AG10803 (cell line): ENCODE measurements at places on chromosomes 1 and 21.

DNA sequence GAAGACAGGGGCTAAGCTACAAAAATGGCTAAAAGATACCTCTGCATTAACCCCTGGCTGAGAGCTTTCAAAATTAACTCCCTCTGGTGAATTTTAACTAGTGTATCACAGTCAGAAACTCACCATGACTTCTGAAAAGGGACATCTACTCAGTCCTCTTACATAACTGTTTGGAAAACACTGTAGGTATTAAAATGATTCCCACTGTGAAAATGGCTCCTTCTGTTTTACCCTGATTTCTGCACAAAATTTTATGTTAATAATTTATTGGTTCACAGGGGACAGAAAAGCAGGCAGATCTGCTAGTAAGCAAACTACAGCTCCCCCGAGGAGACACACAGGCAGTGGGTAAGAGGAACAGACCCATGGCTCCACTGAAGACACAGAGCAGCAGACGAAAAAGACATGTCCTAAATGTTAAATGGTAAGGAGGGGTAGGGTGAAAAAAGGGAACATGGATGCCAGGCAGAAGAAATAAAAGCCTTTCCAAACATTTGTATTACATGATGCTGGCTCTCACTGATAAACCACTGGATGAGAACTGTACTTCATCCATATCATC, 111.7 kb downstream of the SLC45A1 start:
- DNase-seq: no peak

GRCh38 chr1:55720261-55720660, 505.1 kb upstream of the USP24 start:
- peak; percentile 79 for DNase-seq

GRCh38 chr1:230754796-230755195, 7.6 kb downstream of the CAPN9 start:
- DNase-seq: peak; percentile 59

DNA sequence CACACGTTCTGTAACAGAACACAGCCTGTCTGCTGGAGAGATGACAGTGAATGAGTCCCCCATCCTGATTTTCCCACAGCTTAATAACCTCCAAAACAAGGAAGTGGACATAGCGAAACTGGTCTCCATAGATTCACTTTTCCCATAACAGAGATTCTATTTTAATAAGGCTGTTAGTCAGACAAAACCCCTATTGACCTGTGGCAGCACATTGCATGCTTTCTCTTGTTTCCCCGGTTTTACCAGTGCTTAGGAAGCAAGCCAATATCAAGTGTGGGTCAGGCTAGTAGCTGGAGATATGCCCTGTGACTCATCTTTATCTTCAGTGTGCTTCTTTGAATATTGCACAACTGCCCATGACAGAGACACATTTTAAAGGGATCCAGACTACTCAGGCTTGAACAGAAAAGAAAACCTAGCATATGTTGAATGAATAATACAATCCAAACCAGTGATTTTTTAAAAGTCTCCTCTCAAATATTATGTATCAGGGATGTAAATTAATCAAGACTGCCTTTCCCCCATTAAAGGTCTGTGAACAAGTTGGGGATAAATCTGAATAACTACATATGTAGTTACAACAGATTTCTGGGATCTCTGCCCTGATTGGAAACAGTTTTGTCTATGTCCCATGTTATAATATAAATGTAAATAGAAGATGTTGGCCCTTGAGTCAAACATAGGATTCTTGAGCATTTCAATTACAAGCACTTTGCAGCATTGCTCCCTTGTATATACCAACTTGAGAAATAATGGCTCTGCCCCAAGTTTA, 11.9 kb upstream of the CLDN8 start:
- DNase-seq: peak; percentile 86

DNA sequence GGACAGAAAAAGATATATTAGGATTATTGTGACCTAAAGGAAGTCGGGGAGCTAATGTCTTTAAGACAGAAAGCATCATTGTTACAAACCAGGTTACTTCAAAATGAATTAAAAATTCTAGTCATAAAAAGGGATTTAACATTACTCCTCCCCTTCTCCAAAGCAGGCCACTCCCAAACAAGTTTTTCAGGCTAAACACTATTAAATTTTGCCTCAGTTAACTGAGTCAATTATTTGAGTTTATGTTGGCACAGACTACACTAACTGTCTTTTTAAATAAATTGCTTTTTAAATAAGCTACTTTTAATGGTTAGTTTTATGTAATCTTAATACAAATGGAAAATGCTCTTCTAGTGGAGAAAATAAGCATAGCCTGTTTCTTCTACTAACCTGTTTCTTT, 395.0 kb upstream of the DUSP10 start:
- DNase-seq: no peak

GRCh38 chr21:37757606-37758376, 158.5 kb downstream of the KCNJ6 start:
- no peak for DNase-seq

- DNase-seq: peak; percentile 50
Observed at GRCh38 chr1:1573843-1574720, 581 bp downstream of the SSU72 start.

GRCh38 chr1:224373008-224373590, 16.4 kb downstream of the CNIH4 start:
- no peak for DNase-seq

- DNase-seq: no peak
Observed at GRCh38 chr1:214005708-214006107, 17.9 kb downstream of the PROX1 start.

- no peak for DNase-seq
Observed at GRCh38 chr1:47814612-47815395, 182.4 kb downstream of the TRABD2B start.

DNA sequence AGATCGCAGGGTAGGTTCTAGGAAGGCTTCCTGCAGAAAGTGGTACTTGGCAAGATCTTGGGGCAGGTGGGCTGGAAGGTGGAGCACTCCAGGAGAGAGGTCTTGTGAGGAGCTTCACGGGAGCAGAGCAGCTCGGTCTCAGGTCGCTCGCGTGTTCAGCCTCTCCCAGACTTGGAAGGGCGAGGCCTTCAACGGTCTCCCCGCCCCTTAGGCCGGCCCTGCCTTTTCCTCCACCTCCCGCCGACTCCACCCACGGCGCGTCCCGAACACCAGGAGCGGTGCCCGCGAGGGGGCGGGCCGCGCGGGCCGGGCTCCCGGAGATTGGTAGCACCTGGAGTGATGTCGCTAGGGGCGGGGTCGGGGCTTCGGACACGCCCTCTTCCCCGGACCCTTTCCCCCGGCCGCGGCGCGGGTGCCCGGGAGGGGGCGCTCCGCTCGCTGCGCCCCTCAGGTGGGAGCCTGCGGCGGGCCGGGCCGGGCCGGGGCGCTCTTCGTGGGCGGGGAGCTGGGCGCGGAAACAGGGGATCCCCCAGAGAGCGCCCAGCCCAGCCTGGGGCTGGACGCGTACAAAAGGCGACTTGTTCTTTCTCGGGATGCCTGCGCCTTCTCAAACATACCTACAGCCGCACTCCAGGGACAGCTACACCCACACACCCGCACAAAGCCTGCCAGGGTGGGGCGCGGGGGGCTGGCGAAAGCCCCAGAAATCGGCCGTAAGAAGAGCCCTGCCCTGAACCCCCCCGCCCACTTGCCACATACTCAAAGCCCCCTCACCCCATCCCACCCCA, 35.5 kb downstream of the AHDC1 start:
- peak; percentile 86 for DNase-seq

GRCh38 chr1:101312147-101312546, 75.3 kb downstream of the S1PR1 start:
- no peak for DNase-seq

GRCh38 chr1:201955729-201956143, 433 bp downstream of the TIMM17A start:
- DNase-seq: no peak

GRCh38 chr1:223669003-223669795, 3.7 kb upstream of the CAPN8 start:
- DNase-seq: no peak

DNA sequence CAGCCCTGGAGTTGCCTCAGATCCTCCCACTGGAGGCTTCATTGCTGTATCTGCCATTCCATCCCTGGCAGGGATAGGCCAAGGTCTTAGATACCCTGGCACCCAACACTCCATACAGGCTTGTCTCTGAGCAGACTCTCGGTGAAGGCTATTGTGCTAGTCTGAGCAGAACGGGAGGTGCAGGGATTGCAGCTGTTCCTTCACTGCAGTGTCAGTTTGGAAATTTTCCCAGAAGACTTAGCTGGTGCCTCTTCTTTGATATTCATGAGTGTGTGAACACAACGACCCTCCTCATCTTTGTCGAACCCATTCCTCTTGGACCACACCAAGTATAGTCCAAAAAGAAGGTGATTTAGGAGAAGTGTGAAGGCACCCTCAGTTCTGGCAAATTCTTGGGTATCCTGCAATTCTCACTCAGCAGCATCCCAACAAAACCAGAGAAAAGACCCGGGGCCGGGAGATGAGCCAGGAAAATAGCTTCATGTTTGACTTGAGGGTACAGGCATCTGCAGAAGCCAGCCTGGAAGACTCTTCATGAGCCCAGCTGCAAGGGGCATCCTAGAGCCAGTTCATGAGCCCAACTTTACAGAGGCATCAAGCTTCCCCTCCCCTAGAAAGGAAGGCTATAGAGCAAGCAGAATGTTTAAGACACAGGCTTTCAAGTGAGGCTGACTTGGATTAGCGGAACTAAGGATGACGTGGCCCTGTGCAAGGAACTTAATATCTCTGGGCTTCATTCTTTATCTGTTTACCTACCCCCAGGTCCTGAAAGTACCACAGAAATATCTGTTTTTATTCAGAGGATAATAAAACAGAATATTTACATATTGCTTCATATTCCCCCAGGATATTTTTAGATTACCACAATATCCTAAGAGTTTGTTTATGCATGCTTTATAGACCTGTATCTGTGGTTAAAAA, 38.8 kb upstream of the HAO2 start:
- DNase-seq: no peak

GRCh38 chr21:32562426-32562825, 22.9 kb downstream of the TCP10L start:
- DNase-seq: peak; percentile 91

GRCh38 chr21:35697321-35697808, 363.0 kb downstream of the SETD4 start:
- DNase-seq: peak; percentile 34

DNA sequence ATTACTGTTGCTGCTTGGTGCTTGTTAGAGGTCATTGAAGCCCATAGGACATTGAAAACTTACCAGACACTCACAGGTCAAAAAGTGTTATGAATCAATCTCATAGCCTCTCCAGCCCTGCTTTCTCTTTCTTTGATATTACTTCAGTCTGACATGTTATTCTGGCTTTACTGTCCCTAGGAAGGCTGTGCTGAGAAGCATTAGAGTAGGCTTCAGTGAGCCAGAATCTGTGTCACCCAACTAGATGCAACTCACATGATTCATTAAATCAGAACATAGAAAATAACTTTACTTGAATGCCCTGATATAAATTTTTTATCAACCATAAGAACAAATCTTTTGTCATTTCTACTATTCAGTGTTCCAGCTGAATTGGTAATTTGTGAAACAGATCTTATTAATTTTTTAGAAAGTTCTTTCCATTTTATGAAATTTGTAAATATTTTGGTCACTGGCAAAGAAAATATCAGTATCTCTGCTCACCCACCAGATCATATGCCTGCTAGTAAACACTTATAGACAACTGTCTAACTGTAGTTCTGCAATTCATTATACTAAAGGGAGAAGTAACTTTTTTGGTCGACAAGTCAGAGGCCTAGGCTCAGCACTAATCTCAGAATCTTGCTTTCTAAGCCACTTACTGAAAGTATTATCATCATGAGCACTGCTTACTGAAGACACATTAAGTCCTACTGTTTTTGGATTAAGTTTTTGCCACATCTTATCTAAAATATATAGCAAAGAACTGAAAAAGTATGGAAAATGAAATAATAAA, 48.2 kb downstream of the RPAP2 start:
- no peak for DNase-seq

DNA sequence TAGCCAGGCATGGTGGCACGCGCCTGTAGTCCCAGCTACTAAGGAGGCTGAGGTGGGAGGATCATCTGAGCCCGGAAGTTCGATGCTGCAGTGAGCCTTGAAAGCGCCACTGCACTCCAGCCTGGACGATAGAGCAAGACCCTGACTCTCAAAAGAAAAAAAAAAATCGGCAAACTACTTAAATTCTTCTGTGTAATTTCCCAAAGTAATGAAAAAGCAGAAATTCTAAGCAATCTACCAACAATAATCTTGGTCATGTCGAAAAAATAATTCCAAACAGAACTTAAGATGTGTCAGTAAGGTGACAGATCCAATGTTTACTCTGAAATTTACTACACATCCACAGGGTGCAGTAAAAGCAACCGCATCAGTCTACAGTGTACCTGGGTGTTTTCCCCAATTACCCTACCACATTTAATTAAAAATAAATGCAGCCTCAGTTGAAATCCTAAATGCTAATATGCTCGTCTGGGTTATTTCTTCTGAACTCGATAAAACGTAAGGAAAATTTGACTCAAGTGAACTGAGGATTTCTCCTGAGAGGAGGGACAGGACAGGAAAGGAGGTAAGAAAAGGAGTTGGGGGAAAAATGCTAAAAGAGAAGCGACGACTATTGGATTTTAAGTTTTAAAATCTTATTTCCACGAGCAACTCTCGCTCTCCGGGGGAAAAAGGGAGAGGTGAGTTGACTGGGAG, 801 bp downstream of the EPRS1 start:
- peak; percentile 5 for DNase-seq

DNA sequence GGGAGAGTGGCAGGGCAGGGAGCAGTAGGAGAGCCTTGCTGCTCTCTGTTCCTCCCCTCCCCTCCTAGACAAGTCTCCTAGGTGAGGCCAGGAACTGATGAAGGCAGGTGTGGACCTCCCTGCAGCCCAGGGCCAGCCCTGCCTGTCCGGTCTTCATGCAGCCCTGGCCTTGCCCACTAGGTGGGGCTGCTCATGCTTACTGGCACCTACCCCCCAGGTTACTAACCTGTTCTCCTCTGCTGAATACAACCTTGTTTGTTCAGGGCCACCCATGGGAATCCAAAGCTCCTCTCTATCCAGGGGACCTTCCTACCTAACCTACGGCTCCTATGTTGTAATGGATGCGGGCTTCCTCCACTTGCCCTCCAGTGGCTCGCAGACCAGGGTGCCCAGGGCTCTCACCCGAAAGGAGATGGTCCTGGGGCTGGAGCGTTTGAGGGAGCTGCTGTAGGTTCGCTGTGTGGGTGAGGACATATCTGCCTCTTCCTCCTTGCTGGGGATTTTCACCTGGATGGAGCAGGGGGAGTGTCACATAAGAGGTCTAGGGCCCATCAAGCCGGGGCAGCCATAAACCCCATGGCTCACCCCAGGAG, 7.9 kb upstream of the TNNT2 start:
- DNase-seq: peak; percentile 5

DNA sequence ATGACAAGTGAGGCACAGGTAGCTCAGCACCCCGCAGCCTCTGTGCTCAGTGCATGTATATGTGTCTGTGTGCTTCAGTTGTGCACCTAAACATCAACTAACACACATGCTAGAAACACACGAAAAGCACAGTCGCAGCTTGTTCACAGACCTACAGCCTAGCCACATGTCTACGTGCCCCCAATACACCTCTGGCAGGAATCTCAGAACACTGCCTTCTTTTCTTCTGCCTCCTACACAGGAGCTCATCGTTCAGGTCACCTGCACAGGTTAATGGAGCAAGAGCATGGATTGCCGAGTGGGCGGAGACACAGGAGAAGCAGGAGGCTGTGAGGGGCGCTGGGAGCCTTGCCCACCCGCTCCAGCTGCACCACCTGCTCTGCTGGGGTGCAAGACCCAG, 31.7 kb downstream of the CTNNBIP1 start:
- no peak for DNase-seq
